ENCODE measurements at places on chromosomes 5 and 9. TPM values are rescaled to one million over a fixed set of nuclear protein-coding genes. Genes with fewer than 3 reads are reported as not detected.
A peak's percentile ranks its signal among the peaks of the same experiment; 100 is the strongest.

C5orf58 gene
- total RNA-seq: not detected

FBLL1 gene
- 3.3 TPM for total RNA-seq

MYOT gene
- 0.56 TPM for total RNA-seq

BAAT gene
- total RNA-seq: 0.53 TPM

COL23A1 gene
- 15.5 TPM for total RNA-seq

FBP2 gene
- not detected for total RNA-seq

RANBP3L gene
- not detected for total RNA-seq

GRCh38 chr5:138936225-138936967 lies 61.3 kb upstream of the LRRTM2 start:
- H3K4me1 ChIP-seq: peaks cover 7% of the 10 kb centered on the region
- H3K27ac ChIP-seq: peak overlapping the region; percentile 62
- H3K27me3 ChIP-seq: no peaks in the 10 kb centered on the region
- DNase-seq: no peak
- H3K4me3 ChIP-seq: no peak overlapping the region
- H3K36me3 ChIP-seq: peaks cover 55% of the 10 kb centered on the region

DNA sequence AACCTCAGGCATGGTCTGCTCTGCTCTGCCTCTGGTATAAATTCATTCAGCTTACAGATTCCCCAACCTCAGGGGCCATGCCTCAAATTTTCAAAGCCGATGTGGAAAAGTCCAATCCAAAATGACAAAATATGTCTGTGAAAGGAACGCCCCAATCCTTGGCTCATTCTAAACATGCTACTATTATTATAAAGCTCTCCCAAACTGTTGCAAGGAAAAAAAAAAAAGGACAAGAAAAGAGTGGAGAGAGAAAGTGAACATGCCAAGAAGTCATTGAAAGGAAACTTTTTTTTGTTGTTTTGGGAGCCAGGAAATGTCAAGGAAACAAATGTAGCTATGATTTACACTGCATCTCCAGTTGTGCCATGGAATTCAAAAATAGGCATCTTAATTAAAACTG lies 3.8 kb downstream of the COL23A1 start:
- H3K27ac ChIP-seq: no peak overlapping the region
- DNase-seq: no peak
- peaks cover 42% of the 10 kb centered on the region for H3K4me1 ChIP-seq
- no peaks in the 10 kb centered on the region for H3K36me3 ChIP-seq
- no peak overlapping the region for H3K4me3 ChIP-seq
- peaks cover 55% of the 10 kb centered on the region for H3K27me3 ChIP-seq

- peaks cover 97% of the 10 kb centered on the region for H3K27me3 ChIP-seq
- H3K4me1 ChIP-seq: no peaks in the 10 kb centered on the region
- DNase-seq: no peak
- H3K27ac ChIP-seq: no peak overlapping the region
- peak overlapping the region; percentile 56 for H3K4me3 ChIP-seq
These were observed 7.9 kb downstream of the ISL1 start for GRCh38 chr5:51391175-51391574.

DNA sequence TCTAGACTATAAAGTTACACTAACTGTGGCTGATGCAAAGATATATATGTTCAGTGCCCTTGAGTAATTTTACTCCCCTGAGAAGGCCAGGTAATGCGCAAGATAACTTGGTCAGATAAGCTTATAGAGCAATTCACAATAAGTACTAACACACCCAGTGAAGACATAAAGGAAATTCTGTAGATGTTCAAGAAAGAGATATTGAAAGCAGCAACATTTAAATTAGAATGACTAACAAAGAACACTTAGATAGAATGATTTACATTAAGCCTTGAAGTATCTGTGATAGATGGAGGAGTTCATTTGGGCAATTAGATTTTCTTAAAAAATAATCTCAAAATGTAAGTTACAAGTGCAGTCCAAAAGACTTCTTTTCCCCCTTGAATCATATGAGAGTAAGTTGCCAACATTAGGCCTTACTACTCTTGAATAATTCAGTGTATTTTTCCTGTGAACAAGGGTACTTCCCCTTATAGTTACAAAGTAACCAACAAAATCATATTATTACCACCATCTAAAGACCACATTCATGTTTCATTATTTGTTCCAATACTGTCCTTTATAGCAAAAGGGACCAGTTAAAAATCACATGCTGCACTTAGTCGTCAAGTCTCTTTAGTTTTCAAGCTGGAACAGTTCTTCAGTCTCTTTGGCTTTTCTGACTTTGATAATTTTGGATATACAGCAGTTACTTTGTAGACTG lies 44.4 kb upstream of the ELOVL7 start:
- H3K4me1 ChIP-seq: no peaks in the 10 kb centered on the region
- no peak overlapping the region for H3K27ac ChIP-seq
- peaks cover 11% of the 10 kb centered on the region for H3K36me3 ChIP-seq
- no peaks in the 10 kb centered on the region for H3K27me3 ChIP-seq
- DNase-seq: no peak

- H3K27ac ChIP-seq: peak overlapping the region; percentile 2
- H3K36me3 ChIP-seq: no peaks in the 10 kb centered on the region
- peaks cover 53% of the 10 kb centered on the region for H3K4me1 ChIP-seq
- no peak for DNase-seq
- no peak overlapping the region for H3K4me3 ChIP-seq
- H3K27me3 ChIP-seq: no peaks in the 10 kb centered on the region
These were observed 84.5 kb downstream of the GNAQ start for GRCh38 chr9:77946969-77947620.

- peaks cover 4% of the 10 kb centered on the region for H3K4me1 ChIP-seq
- H3K4me3 ChIP-seq: no peak overlapping the region
- no peaks in the 10 kb centered on the region for H3K36me3 ChIP-seq
- DNase-seq: no peak
- no peaks in the 10 kb centered on the region for H3K27me3 ChIP-seq
These were observed 57.8 kb upstream of the LHFPL2 start for GRCh38 chr5:78706381-78706780.

GRCh38 chr5:4576908-4577307 lies 563.2 kb upstream of the ADAMTS16 start:
- peaks cover 5% of the 10 kb centered on the region for H3K4me1 ChIP-seq
- no peaks in the 10 kb centered on the region for H3K36me3 ChIP-seq
- DNase-seq: no peak
- H3K4me3 ChIP-seq: no peak overlapping the region
- no peak overlapping the region for H3K27ac ChIP-seq

- peaks cover 3% of the 10 kb centered on the region for H3K36me3 ChIP-seq
- H3K27me3 ChIP-seq: no peaks in the 10 kb centered on the region
- no peak for DNase-seq
- no peak overlapping the region for H3K27ac ChIP-seq
- H3K4me3 ChIP-seq: no peak overlapping the region
These were observed 481.1 kb downstream of the TLE4 start for GRCh38 chr9:80052830-80053229.

DNA sequence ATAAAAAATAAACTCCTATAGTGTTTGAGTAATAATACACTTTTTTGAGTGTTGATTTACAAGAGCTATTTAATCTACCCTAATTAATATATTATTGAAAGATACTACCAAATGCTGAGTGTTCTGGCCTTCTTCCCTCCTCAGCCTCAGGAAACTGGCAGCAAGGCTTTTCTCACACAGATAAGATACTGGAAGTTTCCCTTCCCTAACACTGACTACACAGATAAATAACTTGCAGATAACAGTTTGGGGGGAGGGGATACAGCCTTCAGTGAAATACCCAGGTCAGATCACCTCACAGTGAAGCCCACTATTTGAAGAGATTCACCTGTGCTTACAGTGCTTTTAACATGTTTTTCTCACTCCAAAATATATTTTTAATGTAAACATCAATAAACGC lies 1.6 kb upstream of the NIPSNAP3A start:
- no peaks in the 10 kb centered on the region for H3K36me3 ChIP-seq
- H3K4me1 ChIP-seq: peaks cover 11% of the 10 kb centered on the region
- H3K4me3 ChIP-seq: peak overlapping the region; percentile 53
- no peak for DNase-seq

GRCh38 chr5:137822158-137822764 lies 45.4 kb upstream of the MYOT start:
- no peak overlapping the region for H3K27ac ChIP-seq
- H3K36me3 ChIP-seq: no peaks in the 10 kb centered on the region
- H3K4me1 ChIP-seq: no peaks in the 10 kb centered on the region
- H3K27me3 ChIP-seq: peaks cover 3% of the 10 kb centered on the region

- peaks cover 11% of the 10 kb centered on the region for H3K4me1 ChIP-seq
- H3K4me3 ChIP-seq: peak overlapping the region; percentile 78
- peak overlapping the region; percentile 70 for H3K27ac ChIP-seq
- H3K36me3 ChIP-seq: peaks cover 34% of the 10 kb centered on the region
- H3K27me3 ChIP-seq: no peaks in the 10 kb centered on the region
These were observed 2.2 kb downstream of the ST6GALNAC6 start for GRCh38 chr9:127897193-127897692.

GRCh38 chr5:107402434-107403227 lies 268.1 kb downstream of the EFNA5 start:
- DNase-seq: no peak
- H3K4me1 ChIP-seq: peaks cover 40% of the 10 kb centered on the region
- H3K27me3 ChIP-seq: no peaks in the 10 kb centered on the region
- peak overlapping the region; percentile 49 for H3K27ac ChIP-seq
- peaks cover 10% of the 10 kb centered on the region for H3K36me3 ChIP-seq
- H3K4me3 ChIP-seq: peak overlapping the region; percentile 23

DNA sequence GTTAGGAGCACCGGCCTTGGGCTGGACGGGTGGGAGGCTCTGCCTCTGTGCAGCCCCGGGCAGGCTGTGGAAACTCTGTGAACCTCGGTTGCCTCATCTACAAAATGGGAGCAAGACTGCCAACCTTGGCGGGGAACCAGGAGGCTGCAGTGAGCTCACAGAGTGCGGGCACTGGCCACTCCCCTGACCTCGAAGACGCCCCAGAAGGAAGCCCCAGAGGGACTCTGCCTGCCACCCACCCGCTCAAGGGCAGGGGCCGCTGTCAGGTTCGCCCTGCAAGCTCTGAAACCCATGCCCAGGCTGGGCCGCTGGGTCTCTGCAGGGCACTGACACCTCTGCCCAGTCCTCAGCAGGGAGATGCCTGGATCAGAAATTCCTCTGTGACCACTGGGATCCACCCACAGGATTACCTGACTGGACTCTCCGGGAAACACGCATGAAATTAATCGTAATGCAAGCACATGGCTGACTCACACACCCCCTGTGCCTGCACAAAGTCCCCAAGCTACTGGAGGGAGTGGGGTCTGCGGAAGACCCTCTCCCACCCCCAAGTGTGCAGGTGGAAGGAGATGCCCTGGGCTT lies 7.4 kb downstream of the CCDC187 start:
- no peak for DNase-seq
- H3K27me3 ChIP-seq: peaks cover 4% of the 10 kb centered on the region
- H3K27ac ChIP-seq: no peak overlapping the region
- H3K36me3 ChIP-seq: no peaks in the 10 kb centered on the region
- H3K4me3 ChIP-seq: no peak overlapping the region
- H3K4me1 ChIP-seq: no peaks in the 10 kb centered on the region

DNA sequence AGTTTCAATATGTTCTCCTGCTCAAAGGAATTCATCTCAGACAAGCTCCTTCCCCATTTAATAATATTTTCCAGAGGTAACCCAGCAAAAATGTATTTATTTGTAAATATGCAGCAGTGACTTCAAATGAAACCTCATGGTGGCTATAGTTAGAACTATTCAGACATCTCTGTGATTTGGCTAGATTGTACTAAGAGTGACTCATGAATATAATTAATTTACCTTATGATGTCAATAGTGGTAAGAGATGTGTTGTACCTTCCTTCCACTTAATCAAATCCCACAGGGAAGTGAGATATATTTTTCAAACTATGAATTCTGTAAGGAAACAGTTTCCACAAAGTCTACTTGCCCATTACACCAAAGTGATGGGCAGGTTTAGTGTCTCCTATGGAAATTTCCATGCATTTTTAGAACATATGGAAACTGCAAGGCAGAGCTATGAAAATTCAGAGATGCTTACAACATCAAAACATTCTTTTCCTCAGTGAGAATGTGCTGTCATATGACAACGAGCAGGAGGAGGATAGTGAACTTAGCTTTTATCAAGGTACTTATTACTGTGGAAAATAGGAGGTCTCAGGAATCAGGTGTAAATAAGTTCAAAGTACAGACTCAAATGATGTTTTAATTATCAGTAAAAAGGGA lies 34.0 kb upstream of the SPDL1 start:
- H3K27ac ChIP-seq: no peak overlapping the region
- H3K4me3 ChIP-seq: no peak overlapping the region
- peaks cover 44% of the 10 kb centered on the region for H3K27me3 ChIP-seq
- no peak for DNase-seq

DNA sequence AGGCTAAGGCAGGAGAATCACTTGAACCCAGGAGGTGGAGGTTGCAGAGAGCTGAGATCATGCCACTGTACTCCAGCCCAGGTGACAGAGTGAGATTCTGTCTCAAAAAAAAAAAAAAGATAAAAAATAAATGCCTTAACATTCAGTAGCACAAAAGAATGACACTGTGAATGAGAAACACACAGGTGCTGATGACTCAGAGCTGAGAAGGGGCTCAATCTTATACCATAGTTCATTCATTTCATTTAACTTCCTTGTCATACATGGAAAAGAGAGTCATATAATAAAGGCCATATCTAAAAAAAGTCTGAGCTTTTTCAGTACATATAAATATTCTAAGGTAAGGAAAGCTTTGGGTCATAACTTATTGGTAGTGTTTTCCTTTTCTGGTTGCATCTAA lies 40.6 kb downstream of the WWC1 start:
- DNase-seq: no peak
- peaks cover 7% of the 10 kb centered on the region for H3K36me3 ChIP-seq
- H3K4me3 ChIP-seq: peak overlapping the region; percentile 50
- no peaks in the 10 kb centered on the region for H3K27me3 ChIP-seq
- H3K4me1 ChIP-seq: peaks cover 48% of the 10 kb centered on the region

DNA sequence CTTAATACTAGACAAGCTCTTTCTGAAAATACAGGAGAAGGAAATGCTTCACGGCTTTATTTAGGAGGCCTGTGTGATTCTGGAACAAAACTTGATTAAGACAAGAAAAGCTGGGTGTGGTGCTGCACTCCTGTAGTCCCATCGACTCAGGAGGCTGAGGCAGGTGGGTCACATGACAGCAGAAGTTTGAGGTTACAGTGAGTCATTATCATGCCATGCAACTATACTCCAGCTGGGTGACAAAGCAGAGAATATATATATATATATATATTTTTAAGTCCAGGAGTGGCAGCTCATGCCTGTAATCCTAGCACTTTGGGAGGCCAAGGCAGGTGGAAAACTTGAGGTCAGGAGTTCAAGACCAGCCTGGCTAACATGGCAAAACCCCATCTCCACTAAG lies 33.1 kb upstream of the SPIN1 start:
- peaks cover 5% of the 10 kb centered on the region for H3K36me3 ChIP-seq
- no peak overlapping the region for H3K4me3 ChIP-seq
- H3K27me3 ChIP-seq: no peaks in the 10 kb centered on the region
- DNase-seq: no peak

DNA sequence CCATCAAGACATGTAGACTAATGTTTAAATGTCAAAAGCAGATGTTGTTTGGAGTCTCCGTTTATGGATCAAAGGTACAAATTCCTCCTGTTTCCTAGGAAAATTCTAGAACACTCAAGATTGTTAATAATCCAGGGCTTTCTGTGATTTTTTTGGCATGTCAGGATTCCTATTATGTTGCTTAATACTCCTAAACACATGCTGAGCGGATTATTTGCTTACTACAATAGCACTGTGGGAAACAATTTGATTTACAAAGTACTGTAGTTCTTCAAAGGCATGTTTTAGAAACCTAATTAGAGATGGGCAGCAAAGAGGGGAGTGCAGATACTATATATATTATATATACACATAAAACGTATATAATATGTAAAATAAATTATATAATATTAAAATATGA lies 19.0 kb upstream of the SCAMP1 start:
- H3K27me3 ChIP-seq: no peaks in the 10 kb centered on the region
- peaks cover 3% of the 10 kb centered on the region for H3K36me3 ChIP-seq
- no peak overlapping the region for H3K27ac ChIP-seq
- H3K4me1 ChIP-seq: peaks cover 12% of the 10 kb centered on the region

GRCh38 chr9:37812773-37813379 lies 12.3 kb downstream of the DCAF10 start:
- no peak overlapping the region for H3K4me3 ChIP-seq
- H3K27ac ChIP-seq: no peak overlapping the region
- peaks cover 4% of the 10 kb centered on the region for H3K36me3 ChIP-seq

All from type B pancreatic cell (in vitro differentiated cells).